ENCODE measurements at places on chromosomes 4 and X.

DNA sequence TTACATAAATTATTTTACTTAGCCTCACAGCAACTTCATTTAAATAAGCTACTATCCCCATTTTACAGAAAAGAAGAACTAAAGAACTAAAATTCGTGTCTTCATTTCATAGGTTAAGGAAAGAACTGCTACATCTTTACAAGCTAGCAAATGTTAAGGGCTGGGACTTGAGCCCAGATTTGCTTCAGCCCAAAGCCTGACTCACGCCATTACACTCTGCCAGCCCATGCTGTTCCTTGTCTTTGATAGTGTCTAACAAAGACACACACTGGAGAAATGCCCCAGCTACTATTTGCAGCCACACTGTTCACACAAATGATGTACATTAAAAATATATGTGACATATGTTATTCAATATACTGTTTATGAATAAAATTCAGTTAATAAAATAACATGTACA lies 29.0 kb upstream of the ERVMER34-1 start:
- DNase-seq, result no peak

DNA sequence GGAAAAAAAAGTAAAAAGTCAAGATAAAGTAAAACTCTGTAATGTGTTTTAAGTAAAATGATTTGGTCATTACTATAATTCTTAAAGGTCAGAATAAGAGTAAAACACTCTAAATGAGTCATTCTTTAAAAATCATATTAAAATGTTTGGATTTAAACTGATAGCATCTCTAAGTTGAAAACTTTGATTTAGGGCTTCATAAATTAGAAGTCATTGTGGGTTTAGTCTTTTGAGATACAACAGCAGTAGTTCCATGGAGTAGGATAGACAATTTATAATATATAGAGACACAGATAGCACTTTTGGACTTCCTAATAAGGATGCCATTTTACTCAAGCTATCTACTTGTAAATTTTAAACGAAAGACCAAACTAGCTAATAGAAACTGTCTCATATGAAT lies 77.1 kb upstream of the PABPC4L start:
- DNase-seq, result no peak

GRCh38 chrX:118526149-118526548 lies 30.5 kb downstream of the DOCK11 start:
- DNase-seq, result no peak

GRCh38 chr4:101870874-101871273 lies 80.3 kb downstream of the BANK1 start:
- DNase-seq, result no peak

DNA sequence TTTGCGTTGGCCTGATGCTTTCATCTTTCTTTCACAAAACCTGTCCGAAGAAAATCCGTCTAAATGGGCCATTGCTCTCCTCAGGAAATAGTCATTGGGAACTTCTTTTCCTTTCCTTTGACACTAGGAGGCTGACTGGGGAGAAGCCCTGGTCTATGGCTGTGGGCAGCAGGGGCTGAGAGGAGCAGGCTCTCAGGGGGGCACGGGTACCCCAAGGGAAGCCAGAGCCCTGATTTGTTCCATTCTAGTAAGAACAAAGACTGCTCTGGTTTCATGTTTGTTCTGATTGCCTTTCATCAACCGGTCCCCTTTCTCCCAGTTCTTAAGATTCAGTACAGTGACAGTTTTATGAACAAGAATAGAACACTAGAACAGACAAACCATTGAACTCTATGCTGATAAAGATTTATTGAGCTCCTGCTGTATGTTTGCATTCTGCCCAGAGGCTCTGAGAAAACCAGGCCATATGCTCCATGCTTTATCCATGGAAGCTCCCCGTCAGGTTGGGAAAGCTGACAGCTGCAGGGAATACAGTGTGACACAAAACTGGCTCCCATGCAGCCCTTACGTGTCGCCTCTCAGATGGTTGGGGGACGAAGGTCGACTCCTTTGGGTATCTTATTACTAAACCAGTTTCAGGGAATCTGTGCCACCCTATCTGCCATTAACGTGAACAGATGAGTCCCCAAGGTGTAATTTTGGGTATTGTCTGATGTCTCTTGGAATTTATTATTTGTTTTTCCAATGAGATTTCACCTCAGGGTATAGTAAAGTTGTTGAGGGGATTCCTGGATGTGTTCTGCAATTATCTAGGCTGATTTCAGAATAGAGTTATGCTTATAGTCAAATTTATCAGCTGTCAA lies 72.4 kb upstream of the MSANTD1 start:
- DNase-seq, result no peak

- no peak for DNase-seq
Observed at GRCh38 chr4:181819946-181820345, 423.3 kb upstream of the TENM3 start.

GRCh38 chr4:111937368-111937767 lies 207.9 kb upstream of the FAM241A start:
- no peak for DNase-seq

- DNase-seq, result peak; percentile 88
Observed at GRCh38 chrX:119606280-119607017, at the start of gene NKRF. NKRF (minus strand) TSS chrX:119606424.
